ENCODE measurements at places on chromosomes 6 and 20.

DNA sequence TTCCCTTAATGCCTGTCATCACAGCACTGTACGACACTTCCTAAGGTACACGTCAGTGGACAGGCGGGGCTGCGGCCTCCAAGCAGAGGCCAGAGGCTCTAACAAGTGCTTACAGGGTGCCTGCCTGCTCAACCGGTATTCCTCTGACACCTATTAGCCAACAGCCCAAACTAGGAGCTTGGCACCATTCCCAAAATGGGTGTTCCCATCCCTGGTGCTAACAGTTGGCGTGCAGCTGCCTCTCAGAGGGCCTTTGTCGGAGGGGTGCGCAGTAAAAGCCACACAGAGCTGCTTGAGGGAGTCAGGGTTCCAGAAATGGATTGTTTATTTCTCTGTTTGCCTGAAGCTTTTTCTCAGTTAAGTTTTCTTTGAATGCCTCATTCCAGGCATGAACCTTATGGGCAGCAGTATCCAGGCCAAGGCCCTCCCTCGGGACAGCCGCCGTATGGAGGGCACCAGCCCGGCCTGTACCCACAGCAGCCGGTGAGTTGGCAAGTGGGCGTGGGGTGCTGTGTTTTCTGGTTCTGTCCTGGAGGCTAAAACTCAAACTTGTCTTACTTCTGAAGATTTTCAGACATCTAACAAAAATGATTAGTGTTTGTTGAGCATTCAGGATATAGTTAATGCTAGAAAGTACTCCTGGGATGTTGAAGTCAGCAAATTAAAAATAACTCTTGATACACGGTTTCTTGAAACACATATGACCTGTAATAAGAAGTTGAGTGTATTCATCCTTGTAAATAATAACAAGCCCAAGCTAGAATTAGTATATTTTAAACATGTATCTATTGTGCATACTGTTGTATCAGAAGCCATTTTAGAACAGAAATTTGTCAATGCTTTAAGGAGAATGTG lies 124.7 kb downstream of the TMEM242 start:
- DNase-seq = no peak

DNA sequence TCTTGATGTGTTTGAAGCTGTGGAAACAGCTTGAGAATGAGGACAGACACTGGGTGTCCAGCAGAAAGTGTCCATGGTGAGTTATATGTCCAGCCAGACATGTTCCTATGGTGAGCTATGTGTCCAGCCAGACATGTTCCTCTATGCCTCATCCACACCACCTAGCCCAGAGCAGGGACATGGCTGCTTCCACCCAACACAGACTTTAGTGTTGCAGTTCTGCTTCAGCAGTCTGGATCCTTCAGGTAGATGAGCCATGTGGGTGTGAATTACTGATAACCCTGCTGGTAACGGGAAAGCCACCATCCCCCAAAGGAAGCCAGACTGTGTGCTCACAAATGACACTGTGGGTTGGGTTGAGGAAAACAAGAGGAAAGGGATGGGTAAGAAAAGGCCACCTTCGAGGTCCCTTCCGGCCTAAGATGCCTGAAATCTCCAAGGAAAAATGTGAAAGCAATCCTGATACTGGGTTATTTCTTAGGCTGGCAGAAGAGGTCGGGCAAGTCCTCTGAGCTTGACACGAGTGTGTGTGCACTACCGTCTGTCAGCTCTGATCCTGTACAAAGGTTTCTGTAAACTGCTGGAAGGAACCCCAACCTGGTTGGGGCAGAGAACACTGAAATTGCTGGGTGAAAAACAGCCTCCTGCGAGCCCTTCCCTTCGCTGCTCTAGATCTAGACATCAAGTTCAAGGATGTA lies 77.8 kb downstream of the NINL start:
- DNase-seq = no peak

DNA sequence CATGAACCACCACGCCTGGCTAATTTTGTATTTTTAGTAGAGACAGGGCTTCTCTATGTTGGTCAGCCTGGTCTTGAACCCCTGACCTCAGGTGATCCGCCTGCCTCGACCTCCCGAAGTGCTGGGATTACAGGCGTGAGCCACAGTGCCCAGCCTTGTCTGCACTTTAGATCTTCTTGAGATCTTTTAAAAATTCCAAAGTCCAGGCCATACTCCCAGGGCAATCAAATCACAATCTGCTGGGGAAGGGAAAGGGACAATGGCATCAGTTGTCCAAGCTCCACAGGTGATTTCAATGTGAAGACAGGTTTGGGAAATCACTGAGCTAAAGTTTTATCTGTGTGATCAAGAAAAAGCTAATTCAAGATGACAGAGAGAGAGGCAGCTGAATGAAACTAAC lies 16.9 kb downstream of the NCOA6 start:
- DNase-seq = no peak

DNA sequence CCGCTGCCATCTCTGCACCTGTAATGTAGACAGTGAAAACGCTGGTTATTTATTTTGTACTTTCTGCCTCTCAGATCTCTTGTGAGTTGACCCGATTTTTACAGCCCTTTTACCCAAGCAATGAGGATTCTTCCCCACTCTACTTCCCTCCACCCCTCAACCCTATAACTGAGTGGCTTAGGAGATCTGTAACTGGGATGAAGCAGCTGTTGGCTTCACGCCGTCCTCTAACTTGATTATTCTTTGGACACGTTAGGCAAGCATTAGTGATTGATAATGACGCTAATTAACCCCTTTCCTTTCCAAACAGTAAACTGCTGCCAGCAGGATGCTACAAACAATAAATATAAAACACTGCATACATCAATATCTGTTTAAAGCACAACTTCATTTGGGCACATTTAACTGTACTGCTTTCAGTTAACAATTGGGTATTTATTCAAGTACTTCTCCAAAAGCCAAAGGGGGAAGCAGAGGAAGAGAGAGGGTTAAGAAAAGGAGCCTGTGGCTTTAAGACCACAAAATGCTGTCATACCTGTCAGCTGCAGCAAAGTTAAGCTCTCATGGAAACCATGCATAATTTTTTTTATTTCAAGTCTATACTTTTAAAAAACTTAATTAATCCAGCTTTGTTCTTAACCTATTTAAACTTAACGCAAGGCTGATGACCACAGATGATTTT lies 21.2 kb downstream of the TFAP2A start:
- DNase-seq = no peak

DNA sequence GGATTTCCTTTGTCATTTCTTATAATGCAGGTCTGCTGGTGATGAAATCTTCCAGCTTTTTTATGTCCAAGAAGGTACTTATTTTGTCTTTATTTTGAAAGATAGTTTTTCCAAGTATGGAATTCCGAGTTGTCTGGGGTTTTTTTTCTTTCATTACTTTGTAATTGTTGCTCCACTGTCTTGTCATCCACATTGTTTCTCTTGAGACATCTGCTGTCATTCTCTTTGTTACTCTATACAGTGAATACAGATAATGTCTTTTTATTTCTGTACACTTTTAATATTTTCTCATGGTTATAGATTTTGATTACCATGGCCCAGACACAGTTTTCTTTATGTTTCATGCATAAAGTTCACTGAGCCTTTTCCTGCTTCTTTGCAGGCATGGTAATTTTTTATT lies 133.1 kb downstream of the SYCP2 start:
- DNase-seq = no peak

DNA sequence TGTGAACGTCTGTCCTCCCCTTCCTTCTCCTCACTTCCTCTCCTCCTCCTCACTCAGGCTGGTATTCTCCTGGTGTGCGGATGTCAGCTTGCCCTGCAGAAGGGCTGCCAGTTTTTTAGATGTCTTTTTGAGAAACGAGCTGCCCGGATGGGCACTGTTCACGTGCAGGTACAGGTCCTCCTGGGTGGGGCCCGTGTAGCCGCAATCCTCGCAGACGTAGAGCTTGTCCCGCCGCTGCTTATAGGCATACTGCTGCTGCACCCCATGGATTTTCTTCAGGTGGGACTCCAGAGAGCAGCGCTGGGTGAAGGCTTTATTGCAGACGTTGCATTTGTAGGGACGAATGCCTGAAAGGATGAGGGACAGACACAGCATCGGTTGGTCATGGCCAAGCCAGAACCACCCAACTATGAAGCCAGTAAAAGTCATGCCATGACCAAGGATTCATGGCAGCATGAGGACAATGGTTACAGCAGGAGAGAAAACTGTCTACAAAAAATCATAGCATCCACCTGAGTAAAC lies 33.0 kb downstream of the OVOL2 start:
- DNase-seq = no peak
